OCI-M1 (cell line): ENCODE measurements at places on chromosomes 6 and 20.

DNA sequence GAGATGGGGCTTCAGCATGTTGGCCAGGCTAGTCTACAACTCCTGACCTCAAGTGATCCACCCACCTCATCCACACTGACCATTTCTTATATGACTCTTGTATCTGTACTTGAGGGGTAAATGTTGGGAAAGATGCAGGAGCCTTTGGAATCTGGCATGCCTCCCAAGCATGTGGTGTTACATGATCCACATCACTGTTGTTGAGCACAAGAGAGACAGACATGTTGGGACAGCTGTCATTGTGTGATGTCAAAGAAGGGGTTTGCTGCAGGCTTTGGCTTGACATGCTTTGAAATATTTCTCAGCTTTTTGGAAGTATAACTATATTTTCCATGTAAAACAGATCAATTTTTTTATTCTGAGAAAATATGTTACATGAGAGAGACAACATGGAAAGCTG is 139.9 kb downstream of the MOXD1 start:
- no peak for DNase-seq

- DNase-seq = no peak
Measured at GRCh38 chr6:149990661-149991471, 27.1 kb downstream of the ULBP1 start.

GRCh38 chr6:44935693-44936300 is 392.3 kb upstream of the RUNX2 start:
- peak; percentile 67 for DNase-seq

- no peak for DNase-seq
Measured at GRCh38 chr6:135419162-135419561, 78.4 kb downstream of the AHI1 start.

DNA sequence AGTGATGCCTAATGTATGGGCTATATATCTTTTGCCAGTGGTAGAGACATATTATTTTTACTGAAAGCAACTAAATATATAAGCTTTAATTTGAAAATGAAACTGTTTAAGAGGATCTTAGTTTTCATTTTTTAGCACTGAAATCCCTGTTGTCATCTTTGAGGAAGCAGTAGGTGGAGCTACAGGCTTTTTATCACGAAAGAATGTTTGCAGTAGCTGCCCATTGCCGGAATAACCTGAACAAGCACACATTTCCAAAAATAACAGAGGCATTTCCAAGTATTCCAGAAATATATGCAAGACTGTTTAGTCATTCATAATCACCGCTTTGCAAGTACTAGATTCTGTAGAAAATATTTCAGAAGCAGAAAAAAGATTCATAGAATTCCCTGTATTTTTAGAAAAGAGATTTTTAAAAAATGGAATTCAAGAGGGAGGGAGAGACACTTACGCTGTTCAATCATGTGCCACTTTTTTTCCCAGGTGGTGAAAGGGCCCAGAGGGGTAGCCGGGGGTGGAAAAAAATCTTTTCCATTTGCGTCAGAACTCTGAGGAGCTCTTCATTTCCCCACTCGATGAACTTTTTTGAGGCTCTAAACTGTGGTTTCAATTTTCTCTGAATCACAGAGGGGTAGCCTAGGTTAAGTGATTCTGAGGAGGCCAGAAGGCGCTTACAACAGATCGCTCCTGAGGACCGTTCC is 142.5 kb upstream of the FERMT1 start:
- peak; percentile 86 for DNase-seq

GRCh38 chr6:168648240-168649125 is 207.5 kb downstream of the SMOC2 start:
- no peak for DNase-seq

- DNase-seq = no peak
Measured at GRCh38 chr6:168128006-168128630, 49.1 kb upstream of the FRMD1 start.

- no peak for DNase-seq
Measured at GRCh38 chr6:41271901-41272395, 14.5 kb downstream of the TREM1 start.

- DNase-seq = no peak
Measured at GRCh38 chr20:34388000-34388399, 24.9 kb downstream of the ITCH start.
